ENCODE measurements at places on chromosomes 5 and 9. TPM values are rescaled to one million over a fixed set of nuclear protein-coding genes. Genes with fewer than 3 reads are reported as not detected.

The RASEF gene
- 8.3 TPM for total RNA-seq

The ZFAND5 gene
- total RNA-seq, result 334 TPM

The PCDHB2 gene
- total RNA-seq, result 3.4 TPM

The TAS2R1 gene
- total RNA-seq, result not detected

The PCDHGC3 gene
- 6.6 TPM for total RNA-seq

The RNF145 gene
- 136 TPM for total RNA-seq

The SPINK4 gene
- total RNA-seq, result not detected

The CSNK1G3 gene
- 20.9 TPM for total RNA-seq

The PCDHA9 gene
- not detected for total RNA-seq

The SPINK5 gene
- total RNA-seq, result not detected

The GABRA6 gene
- total RNA-seq, result not detected

The PCDHA8 gene
- 0.06 TPM for total RNA-seq

The PCDHGA7 gene
- 0.95 TPM for total RNA-seq

The GABRP gene
- not detected for total RNA-seq

The FCHO2 gene
- total RNA-seq, result 10.8 TPM

The ADGRD2 gene
- total RNA-seq, result not detected
